Glomerular endothelial cell (primary cell): ENCODE measurements at places on chromosomes 2 and 18. TPM values are rescaled to one million over a fixed set of nuclear protein-coding genes. Genes with fewer than 3 reads are reported as not detected.

DNA sequence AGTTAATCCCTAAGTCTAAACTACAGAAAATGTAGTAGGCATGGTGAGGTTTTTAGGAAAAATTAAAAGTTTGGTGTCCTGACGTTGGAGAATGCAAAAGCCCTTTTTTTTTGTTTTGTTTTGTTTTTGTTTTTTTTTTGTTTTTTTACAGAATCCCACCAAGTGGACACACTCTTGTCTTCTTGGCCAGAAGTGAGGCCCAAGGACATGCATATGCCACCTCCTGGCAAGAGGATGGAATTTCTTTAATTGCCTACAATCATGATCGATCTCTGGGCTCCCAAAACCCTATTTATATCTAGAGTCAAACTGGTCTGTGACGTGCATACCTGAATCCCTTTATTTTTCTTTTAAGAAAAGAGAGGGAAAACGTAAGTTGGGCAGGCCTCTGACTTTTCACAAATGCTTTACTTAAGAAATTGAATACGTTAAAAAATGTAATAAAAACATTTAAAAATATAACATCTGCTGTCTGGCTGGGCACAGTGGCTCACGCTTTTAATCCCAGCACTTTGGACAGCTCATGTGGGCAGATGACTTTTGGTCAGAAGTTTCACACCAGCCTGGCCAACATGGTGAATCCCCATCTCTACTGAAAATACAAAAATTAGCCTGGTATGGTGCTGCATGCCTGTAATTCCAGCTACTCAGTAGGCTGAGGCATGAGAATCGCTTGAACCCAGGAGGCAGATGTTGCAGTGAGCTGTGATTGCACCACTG lies 502.7 kb downstream of the CBLN2 start:
- DNase-seq = no peak

DNA sequence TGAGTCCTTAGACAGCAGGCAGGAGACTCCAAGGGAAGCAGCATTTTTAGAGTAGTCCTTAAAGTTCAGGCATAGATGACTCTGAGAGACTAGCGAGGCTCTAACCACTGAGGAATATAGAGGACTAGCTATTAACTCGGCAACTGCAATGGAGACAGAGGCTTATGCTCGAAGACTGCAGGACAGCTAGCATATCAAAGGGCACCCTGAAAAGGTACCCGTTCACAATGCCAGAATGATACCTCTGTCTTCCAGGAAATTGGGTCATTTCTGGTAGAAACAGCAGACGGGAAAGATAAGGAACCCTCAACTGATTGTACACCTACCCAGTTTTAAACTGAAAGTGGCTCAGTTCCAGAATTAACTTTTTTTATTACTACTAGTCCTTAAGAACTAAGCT lies 1204.0 kb upstream of the ZEB2 start:
- DNase-seq = no peak

The SIX3 gene
- not detected in 2 replicates for total RNA-seq

DNA sequence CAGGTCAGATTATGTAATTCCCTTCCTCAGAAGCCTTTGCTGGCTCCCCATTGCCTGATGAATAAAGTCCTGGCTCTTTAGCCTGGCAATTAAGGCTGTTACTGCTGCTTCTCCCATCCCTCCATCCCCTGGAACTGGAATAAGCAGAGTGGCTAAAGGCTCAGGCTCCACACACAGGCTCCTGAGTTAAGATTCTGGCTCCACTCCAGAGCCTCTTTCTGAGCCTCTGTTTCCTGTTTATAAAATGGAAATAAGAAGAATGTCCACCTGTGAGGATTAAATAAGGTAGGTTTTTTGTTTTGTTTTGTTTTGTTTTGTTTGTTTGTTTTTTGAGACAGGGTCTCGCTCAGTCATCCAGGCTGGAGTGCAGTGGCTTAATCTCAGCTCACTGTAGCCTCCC lies 50.0 kb downstream of the ZFP36L2 start:
- DNase-seq = no peak

DNA sequence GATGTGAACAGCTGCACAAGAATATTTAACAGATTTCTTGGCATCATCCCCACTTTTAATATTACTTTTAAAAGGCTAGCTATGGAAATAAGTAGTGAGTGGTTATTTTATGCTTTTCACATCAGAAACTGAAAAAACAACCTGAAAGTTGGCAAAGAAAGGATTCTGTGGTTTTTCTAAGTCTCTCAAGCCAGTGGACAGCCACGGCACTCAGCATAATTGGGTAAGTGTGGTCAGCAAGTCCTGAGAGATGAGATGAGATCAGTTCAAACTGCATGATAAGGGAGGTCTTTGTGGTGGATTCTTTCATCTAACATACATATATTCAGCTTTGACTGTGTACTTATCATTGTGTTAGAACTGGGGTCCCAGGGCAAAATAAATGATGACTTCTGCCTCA lies 105.2 kb downstream of the LYPD6B start:
- DNase-seq = no peak

DNA sequence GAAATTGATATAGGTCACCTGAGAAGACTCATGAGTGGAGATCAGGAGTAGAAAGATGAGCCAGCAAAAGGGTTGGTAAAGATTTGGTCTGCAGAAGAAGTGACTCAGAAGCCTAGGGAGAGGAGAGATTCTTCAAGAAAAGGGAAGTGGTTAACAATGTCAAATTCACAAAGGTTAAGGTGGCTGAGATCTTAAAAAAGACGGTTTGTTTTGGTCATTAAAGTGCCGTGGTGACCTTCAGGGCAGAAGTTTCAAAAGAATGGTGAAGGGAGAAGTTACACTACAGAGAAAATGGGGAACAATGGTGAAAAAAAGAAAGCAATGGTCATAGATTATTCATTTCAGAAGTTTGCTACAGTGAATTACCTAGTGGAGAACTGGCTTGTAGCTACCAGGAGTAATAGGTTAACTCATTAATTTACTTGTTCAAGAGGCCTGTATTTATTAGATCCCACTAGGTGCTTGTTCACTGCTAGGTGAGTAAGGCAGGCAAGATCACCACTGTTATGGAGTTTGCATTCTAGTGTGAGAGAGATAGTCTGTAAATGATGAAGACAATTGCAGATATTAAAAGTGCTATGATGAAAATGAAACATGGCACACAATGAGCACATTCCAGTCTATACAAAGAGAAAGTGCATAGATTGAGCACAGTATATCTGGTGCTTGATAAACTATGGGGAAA lies 43.0 kb downstream of the FBXO48 start:
- no peak for DNase-seq

The SP140 gene
- total RNA-seq = 0.10 TPM in 1 of 2 replicates, not detected in the other

DNA sequence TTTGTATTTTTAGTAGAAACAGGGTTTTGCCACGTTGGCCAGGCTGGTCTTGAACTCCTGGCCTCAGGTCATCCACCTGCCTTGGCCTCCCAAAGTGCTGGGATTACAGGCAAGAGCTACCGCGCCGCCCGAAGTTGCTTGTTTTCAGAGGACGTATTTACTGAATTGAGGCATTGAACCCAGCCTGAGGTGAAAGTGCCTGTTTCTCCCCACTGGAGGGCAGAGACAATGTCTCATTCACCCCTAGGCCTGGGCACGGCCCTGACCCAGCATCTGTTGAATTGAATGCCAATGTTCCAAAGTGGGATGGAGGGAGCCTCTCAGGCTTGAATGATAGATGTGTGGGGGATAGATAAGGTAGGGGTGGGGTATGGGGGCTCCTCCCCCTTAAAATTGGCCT lies 4.5 kb upstream of the TMBIM1 start:
- DNase-seq = no peak

DNA sequence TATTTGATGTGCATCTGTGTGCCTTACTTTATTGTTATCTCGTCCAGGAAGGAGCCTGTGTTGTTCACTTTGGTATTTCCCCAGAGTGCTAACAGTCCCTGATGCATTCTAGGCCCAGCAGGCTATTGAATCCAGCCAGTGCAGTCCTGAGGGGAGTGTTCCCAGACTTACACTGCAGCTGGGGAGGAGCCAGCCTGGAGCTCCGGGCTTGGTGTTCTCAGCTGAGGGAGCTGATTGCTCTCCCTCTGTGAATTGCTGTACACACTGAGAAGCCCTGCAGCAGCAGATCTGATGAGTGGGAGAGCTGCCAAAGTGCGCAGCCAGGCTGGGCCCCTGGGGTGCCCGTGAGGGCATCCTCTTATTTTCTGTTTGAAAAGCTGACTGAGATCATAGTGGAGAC lies 159.2 kb downstream of the GALNT3 start:
- no peak for DNase-seq

DNA sequence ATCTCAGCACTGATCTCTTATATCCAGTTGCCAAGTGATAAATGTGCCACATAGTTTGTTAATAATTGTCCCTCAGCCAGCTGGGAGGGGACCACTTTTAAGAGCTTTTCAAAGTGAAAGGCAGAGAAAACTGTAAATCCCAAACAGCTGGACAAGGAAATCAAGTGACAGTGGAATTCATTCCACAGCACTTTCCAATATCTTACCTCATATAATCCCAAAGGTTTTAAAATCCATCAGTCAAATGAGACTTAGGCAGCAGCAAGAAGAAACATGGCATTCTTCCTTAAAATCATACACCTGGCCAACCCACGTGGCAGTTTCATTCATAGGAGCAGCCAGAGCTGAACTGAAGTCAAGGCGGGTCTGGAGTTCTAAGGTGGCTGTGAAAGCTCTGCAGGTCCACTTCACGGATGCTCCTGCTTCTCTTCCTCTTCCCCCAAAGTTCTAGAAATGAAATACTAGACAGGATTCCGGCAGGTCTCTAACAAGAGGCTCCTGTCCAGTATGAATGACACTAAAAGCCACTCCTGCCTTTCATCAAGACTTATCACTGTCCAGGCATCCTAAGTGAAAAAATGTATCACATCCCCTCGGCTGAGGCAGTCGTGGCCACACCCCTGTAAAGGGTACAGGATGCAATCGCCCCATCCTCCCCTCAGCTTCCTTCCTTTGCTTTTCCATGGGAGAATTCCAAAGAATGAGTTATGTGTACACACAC lies 190.4 kb upstream of the STK17B start:
- peak; percentile 68 for DNase-seq

DNA sequence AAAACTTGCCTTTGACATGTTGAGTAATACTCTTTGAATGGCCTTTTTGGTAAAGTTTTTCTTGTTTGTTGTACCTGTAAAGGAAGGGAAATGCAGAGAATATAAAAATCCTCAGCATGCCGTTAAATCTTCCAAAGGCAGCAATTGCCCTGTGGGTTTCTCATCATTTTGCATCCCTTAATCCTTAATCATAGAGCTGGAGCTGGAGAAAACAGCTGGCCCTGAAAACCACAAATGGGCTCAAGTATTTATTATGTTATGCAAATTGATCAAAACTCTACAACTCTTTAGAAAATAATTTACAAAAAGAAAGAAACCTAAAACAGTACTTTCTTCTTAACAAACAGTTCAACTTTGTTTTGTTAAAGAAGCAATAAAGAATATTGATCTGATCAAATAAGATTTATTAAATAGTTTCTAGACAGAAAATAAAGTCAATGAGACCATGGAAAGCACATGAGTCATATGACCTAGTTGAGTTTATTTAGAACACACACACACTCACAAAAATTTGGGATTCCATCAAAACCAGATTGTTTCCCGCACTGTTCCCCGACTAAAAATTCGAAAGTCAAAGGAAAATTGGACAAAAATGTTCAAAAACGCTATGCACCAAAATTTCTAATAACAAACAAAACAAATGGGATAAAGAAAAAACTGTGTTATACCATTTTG lies 309.0 kb downstream of the GULP1 start:
- DNase-seq = no peak

The CREG2 gene
- total RNA-seq = 17.7 and 31.7 TPM in 2 replicates

GRCh38 chr2:241463276-241464135 lies 44.9 kb downstream of the STK25 start:
- no peak for DNase-seq

- DNase-seq = no peak
Measured at GRCh38 chr18:77807650-77808049, 558.0 kb downstream of the GALR1 start.

- DNase-seq = no peak
Measured at GRCh38 chr18:11523804-11524203, 85.6 kb upstream of the SLC35G4 start.

DNA sequence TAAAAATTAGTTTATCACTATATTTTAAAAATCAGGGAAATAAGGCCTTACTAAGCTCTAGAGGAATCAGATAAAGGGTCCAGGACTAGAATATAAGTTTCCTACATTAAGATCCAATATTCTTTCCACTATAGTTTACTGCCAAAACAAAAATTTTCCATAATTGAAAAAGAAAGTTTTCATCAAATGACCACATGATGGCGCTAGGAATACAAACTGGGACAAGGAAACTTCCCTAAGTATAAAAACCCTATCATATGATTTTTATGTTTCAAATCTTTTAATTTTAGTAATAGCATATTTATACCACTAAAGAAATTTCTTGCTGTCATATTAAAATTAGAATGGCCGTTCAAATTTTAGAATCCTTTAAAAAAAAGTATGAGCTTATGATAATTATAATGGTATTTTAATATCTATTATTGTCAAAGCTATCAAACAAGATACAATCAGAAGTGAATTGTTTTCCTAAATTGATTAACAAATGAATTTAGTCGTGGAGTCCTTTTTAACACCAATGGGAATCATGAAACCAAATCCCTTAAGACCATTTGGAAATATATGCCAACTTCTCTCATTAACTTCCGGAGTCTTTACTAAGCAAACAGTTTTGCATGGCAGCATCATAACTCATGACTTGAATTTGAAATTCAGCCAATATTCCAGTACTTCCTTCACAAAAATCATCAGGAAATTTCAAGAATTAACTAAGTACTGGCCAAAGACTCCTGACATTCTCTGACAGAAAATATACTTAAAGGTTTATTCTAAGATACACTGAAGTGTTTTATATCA lies 70.3 kb downstream of the SCN1A start:
- peak; percentile 79 for DNase-seq

- no peak for DNase-seq
Measured at GRCh38 chr2:168661863-168662256, 140.6 kb upstream of the NOSTRIN start.

DNA sequence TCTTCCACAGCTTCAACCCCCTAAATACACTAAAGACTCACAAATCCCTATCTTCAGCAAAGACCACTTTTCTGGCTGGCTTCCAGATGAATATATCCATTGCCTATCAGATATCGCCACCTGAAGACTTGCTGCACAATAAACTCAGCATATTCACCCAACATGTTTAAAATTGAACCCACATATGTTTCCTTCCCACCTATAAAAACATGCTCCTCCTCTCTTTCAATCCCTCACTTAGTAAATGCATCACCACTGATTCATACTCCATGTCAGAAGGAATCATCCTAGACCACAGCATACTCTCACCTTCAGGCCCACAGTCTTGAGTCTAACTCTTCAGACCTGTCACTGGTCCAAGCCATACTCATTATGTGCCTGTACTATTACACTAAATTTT lies 5.3 kb downstream of the SPC25 start:
- DNase-seq = no peak

The PHOSPHO2 gene
- total RNA-seq = 0.29 and 4.4 TPM in 2 replicates

The CFAP221 gene
- total RNA-seq = 1.1 and 3.1 TPM in 2 replicates

DNA sequence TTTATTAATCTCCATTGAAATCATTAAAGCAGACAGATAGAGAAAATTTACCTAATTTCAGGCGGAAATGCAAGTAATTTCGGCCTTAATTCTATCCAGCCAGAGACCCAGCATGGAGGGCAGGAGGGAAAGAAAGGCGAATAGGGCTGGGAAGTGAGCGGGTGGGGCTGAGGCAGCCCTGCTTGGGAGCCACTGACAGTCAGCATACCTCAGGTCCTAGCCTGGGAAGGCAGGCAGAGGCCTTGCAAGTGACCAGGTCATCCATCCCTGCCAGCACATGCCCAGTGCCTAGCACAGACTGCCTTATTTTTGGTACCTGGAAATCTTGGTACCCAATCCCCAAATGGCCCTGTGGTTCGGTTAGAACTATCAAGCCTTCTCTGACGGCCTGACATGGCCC lies 1.5 kb downstream of the GDF7 start:
- DNase-seq = no peak

GRCh38 chr2:74552914-74553811 lies 579 bp downstream of the LOXL3 start:
- DNase-seq = no peak
